Left renal pelvis (tissue), 4 donors: ENCODE measurements at places on chromosomes 7 and 10. TPM values are rescaled to one million over a fixed set of nuclear protein-coding genes. Genes with fewer than 3 reads are reported as not detected.

DNA sequence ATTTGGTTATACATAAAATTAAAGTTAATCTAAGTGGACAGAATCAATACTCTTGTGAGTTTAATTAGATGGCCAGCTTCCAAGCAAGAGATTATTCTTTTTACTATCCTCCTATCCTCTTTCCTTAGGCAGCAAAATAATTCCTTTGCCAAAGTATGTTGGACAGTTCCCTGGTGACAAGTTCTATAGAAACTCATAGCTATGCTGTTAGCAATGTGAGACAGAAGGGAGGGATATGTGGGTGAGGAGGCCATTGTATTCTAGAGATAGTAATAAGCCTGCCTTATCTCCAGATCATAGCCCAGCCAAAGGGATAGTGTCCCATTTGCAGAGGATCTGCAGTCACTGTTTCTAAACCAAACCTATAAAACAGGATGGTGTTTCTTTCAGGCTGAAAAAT lies 181.6 kb upstream of the HDAC9 start:
- no peak for DNase-seq

DNA sequence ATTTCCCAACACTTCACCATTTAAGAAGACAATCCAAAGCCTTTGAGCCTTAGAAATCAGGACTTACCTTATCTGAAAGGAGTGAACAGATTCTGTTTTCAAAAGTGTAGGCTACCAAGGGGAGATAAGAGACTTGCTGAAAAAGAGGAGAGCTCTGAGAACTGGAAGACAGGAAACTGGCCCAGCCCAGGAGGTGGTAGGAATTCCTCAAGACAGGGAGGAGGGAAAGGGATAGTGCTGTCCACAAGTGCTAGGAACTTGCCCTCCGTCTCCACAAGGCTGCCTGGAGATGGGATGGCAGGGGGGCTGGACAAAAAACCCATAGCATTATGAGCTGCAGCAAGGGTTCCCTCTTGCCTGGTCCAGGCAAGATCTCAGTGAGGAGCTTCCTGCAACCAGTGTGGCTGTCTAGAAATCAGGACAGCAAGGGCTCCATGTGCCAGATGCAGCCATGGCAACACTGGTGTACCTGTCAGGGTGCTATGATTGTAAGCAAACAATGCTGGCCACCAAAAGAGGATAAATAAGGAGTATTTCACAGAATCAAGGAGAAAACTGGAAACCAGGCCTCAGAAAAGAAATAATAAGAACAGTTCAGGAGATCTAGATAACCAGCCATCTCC lies 22.7 kb upstream of the FRMD4A start:
- DNase-seq: no peak

PPP1R17 gene
- not detected for polyA plus RNA-seq

DNA sequence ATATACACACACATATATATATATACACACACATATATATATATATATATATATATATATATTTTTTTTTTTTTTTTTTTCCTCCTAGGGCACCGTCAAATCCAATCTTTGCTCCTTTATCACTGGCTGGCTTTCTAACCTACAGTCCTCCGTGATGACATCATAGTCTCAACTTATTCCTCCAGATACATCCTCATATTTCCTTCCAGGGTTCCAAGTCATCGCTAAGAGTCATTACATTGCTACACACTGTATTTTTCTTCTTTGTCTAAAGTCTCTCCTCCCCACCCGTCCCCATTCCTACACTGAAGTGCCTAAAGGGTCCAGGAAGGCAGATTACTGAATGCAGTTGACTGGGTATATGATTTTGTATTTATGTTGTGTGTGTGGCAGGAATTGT lies 1.1 kb upstream of the FAM200A start:
- no peak for DNase-seq

DNA sequence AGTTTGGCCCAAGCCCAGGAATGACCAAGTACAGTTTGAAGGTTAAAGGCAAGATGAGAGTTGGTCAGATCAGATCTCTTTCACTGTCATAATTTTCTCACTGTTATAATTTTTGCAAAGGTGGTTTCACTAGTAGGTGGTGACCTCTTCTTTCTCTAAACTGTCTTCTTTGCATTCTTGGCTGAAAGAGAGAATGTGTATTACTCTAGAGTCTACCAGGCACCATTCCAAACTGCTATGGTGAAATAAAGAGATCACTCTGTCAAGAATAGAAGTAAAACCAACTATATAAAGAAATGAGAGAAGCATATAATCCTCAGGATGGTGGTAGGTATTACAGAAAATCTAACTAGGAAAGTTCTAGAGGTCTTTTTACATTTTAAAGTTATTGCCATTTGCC lies 72.7 kb downstream of the DYNC1I1 start:
- DNase-seq: no peak

- DNase-seq: no peak
Observed at GRCh38 chr10:49207936-49208487, 19.8 kb upstream of the TMEM273 start.

HABP2 gene
- polyA plus RNA-seq: 0.74 TPM

- DNase-seq: no peak
Observed at GRCh38 chr10:84114088-84114667, 25.1 kb upstream of the GHITM start.

DNA sequence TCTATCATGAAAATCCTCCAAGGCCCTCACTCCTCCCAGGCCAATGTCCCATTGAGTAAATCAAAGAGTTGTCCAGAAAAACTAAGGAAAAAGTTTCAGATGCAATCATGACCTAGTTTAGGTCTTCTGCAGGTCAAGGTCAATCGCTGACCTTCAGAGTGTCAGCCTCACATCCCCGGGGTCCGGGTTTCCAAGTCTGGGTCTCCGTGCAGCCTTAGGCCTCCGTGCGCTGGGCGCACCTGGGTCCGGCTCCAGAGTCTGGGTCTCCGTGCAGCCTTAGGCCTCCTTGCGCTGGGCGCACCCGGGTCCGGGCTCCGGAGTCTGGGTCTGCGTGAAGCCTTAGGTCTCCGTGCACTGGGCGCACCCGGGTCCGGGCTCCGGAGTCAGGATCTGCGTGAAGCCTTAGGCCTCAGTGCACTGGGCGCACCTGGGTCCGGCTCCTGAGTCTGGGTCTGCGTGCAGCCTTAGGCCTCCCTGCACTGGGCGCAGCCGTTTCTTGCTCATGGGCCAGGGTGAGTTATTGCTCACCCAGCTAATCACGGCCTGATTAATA lies 236.2 kb downstream of the TCERG1L start:
- no peak for DNase-seq

CCDC201 gene
- polyA plus RNA-seq: not detected

- no peak for DNase-seq
Observed at GRCh38 chr7:101410743-101411507, 48.2 kb downstream of the COL26A1 start.

DNA sequence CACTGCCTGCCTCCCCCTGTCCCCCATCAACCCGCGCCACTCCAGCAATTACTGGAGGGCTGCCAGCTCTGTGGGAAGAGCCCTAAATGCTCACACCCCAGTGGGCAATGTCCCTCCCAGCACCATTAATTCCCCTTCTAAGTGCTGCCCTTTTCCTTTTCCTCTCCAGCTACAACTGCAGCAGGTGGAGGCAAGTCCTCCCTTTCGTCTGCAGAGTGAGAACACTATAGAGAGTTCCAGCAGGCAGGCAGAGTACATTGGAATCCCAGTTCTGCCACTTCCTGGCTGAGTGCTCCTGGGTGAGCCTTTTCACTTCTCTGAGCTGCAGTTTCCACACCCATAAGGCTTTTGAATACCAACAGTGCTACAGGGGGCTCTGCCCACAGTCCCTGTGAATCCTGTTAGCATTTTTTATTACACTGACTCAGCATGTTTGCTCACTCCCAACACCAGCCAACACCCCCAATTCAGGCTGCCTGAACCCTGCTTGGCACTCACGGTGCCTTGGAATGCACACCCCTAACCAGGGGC lies 447.0 kb downstream of the GRID1 start:
- DNase-seq: no peak

GRCh38 chr7:158473221-158473620 lies 114.4 kb downstream of the PTPRN2 start:
- peak; percentile 24 for DNase-seq

MYOZ1 gene
- polyA plus RNA-seq: 4.3 TPM

AMZ1 gene
- 0.16 TPM for polyA plus RNA-seq

DNAJC30 gene
- polyA plus RNA-seq: 8.3 TPM

- no peak for DNase-seq
Observed at GRCh38 chr7:88700725-88701124, 58.8 kb upstream of the ZNF804B start.

- DNase-seq: no peak
Observed at GRCh38 chr7:29019387-29019786, 61.3 kb upstream of the TRIL start.

DNA sequence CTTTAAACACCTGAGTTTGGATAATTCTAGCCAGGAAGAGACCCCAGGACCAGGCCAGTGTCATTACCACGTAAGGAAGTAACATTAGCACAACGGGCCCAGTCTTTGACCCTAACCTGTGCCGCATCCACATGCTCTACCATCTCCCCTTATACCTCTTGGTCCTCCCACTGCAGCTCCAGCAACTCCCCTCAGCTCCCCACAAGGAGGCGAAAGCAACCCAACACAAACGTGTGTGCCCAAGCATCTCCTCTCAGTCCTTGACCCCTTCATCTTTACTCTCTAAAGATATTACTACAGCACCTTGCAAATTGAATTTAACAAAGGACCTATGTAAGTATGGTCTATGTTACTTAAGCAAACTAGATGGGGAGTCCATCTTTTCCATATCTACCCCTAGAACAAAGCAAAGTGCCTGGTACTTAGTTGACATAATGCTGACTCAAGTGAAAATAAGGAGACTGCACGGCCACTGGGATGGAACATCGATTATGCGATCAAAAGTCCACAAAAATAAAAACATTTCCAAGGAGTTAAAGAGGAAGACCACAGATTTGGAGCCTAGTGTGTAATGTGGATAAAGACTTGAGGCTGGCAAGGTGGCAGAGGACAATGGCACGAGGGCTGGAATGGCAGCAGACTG lies 147.7 kb downstream of the JAZF1 start:
- no peak for DNase-seq

GPR15LG gene
- polyA plus RNA-seq: 1.5 TPM

DNA sequence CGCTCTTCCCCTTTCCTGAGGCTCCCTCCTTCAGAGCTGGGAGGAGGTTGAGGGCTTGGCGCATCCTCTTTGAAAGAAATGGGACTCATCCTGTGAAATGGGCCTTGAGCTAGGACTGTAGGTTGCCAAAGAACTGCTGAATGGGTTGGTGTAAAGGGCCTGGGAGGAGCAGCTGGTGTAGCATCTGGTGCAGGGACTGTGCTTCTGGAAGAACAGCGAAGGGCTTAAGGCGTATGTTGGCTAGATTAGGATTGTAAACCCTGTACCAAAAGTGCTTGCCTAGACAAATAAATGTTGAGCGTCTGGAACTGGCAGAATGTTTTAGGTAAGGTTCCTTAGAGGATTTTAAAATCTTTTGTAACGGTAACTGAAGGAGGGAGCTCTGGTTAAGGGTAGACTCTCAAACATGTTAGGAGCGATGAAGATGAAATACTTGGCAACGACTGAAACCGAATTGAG lies 563 bp downstream of the STAM start:
- DNase-seq: peak; percentile 25
